Stimulated activated naive CD8-positive, alpha-beta T cell treated with anti-CD3 and anti-CD28 coated beads, Interleukin-15, Interleukin-2, amounts not matched to agents 100 U/mL and 50 U/mL, for 24 hours (primary cell): ENCODE measurements at places on chromosomes 3 and 15.

DNA sequence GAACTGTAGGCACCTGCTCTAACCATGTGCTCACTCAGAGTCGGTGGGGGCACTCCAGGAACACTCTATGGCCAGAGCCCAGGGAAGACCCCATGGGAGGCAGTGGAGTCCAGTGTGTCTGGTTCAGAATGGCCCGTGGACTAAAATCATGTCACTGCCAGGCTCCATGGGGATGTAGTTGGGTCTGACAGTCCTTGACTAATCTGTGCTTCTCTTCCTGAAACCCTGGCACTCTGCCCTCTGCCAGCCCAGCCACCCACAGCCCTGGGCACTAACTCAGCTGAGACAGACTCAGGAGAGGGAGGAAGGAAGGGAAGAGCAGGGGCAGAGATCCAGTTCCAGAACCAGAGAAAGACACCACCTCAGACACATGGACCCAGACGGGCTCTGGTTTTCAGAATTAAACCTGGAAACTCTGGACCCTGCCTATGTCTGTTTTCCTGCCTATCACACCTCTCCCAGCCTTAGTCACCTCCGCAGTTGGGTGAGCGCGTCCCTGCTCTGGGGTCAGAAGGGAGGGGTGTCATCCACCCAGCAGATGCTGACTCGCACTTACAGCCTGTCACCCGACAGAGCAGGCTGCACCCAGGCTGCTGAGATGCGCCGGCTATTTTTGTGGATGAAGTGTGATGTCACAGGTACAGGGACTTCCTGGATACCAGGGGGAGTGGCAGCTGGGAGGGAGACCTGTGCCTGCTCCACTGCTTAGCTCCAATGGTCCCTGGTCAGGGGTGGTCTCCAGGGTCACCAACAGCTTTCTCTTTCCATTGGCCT lies 56.8 kb upstream of the INSYN1 start:
- DNase-seq: no peak

DNA sequence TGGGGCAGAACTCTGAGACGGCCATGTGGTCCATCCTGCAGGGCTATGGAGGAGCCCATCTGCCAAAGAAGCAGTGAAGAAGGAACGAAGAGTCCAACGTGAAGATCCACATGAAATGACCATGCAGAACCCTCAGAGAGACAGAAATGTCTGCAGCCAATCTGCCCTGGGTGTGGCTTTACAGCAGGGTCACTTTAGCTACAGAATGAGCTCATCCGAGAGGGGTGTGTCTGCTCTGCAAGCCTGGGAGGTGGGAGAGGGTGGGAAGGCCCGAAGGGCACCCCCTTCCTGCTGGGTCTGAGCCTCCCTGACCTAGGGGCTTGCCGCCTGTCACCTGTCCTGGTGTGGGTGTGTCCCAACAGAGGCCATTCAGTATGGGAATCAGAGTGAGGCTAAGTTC lies 176.3 kb downstream of the ATP10A start:
- DNase-seq: no peak

GRCh38 chr15:37130356-37130755 lies 30.0 kb upstream of the MEIS2 start:
- no peak for DNase-seq

- no peak for DNase-seq
Observed at GRCh38 chr3:177513815-177514610, 316.7 kb upstream of the TBL1XR1 start.

GRCh38 chr15:94747510-94747909 lies 516.1 kb downstream of the MCTP2 start:
- no peak for DNase-seq

DNA sequence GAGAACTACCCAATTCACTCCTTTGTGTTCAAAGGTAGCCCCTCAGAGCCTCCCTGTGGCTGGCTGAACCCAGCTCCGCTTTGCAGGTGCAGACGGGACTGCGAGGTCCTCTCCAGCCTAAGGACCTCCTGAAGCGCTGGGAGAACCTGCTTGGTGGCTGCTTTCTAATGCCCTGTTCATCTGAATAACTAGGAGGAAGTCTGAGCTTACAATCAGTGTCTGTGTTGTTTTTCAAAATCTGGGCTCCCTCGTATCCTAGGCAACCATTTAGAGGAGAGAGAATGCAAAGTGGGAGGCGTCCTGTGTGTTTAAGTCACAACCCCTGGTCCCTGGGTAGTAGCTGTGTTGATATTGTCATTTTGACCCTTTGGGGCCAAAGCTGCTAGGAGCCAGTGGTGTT lies 99.9 kb downstream of the GABRG3 start:
- no peak for DNase-seq

- DNase-seq: no peak
Observed at GRCh38 chr3:162353414-162353813, 856.8 kb downstream of the OTOL1 start.

DNA sequence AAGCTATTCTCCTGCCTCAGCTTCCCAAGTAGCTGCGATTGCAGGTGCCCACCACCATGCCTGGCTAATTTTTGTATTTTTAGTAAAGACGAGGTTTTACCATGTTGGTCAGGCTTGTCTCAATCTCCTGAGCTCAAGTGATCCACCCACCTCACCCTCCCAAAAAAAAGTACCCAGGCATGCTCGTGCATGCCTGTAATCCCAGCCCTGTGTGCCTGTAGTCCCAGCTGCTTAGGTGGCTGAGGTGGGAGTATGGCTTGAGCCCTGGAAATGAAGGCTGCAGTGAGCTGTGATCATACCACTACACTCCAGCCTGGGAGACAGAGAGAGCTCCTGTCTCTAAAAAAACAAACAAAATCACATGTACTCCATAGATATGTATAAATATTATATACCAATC lies 176.5 kb downstream of the SOX2 start:
- DNase-seq: no peak

GRCh38 chr15:29968895-29969561 lies 113.7 kb upstream of the GOLGA8J start:
- DNase-seq: no peak
